ENCODE measurements at places on chromosomes 1 and 21. TPM values are rescaled to one million over a fixed set of nuclear protein-coding genes. Genes with fewer than 3 reads are reported as not detected.

SLC9C2 gene
- polyA plus RNA-seq = 0.37 TPM

DNASE2B gene
- 0.14 TPM for polyA plus RNA-seq

TOMM40L gene
- not detected for polyA plus RNA-seq

ROR1 gene
- 9.0 TPM for polyA plus RNA-seq

FMO1 gene
- 7.2 TPM for polyA plus RNA-seq

VPS13D gene
- polyA plus RNA-seq = 24.6 TPM

RNPC3 gene
- polyA plus RNA-seq = 14.8 TPM

CNTN2 gene
- not detected for polyA plus RNA-seq

A3GALT2 gene
- not detected for polyA plus RNA-seq

ACKR1 gene
- 4.2 TPM for polyA plus RNA-seq

SPRR2F gene
- not detected for polyA plus RNA-seq

COL6A1 gene
- 656 TPM for polyA plus RNA-seq

SLC1A7 gene
- polyA plus RNA-seq = 0.67 TPM

OR2L2 gene
- not detected for polyA plus RNA-seq

Data from muscle of arm (tissue), 14 donors.